ENCODE measurements at places on chromosomes 1 and 21. TPM values are rescaled to one million over a fixed set of nuclear protein-coding genes. Genes with fewer than 3 reads are reported as not detected.

- H3K27me3 ChIP-seq: no peaks in the 10 kb centered on the region
- no peaks in the 10 kb centered on the region for H3K36me3 ChIP-seq
These were observed 29.3 kb downstream of the NIBAN1 start for GRCh38 chr1:184945029-184945428.

- H3K4me1 ChIP-seq: no peaks in the 10 kb centered on the region
- H3K4me3 ChIP-seq: no peak overlapping the region
- no peak for DNase-seq
- H3K36me3 ChIP-seq: no peaks in the 10 kb centered on the region
- no peak overlapping the region for H3K27ac ChIP-seq
These were observed 19.8 kb upstream of the COX20 start for GRCh38 chr1:244815600-244816099.

DNA sequence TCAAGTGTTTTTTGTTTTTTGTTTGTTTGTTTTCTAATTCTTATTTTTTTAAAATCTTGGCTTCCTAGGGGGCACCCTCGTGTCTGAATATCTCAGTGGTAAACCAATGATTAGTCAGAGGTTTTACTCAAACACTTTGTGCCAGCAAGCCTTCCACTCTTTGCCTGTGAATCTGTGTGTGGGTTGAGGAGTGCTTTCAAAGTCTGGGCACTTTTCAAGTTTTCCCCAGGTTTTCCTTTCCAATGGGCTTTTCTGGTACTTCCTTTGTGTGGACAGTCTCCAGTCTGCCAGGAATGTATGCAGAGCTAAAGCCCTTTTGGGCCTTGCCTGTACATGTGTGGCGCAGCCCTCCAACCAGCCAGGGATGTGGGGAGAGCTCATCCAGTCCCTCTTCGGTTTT, 9.7 kb upstream of the PPIE start:
- H3K27ac ChIP-seq: no peak overlapping the region
- H3K36me3 ChIP-seq: no peaks in the 10 kb centered on the region
- H3K27me3 ChIP-seq: peaks cover 30% of the 10 kb centered on the region
- no peak overlapping the region for H3K4me3 ChIP-seq
- no peaks in the 10 kb centered on the region for H3K4me1 ChIP-seq
- no peak for DNase-seq

KIF26B gene
- total RNA-seq: 0.02 TPM

DNA sequence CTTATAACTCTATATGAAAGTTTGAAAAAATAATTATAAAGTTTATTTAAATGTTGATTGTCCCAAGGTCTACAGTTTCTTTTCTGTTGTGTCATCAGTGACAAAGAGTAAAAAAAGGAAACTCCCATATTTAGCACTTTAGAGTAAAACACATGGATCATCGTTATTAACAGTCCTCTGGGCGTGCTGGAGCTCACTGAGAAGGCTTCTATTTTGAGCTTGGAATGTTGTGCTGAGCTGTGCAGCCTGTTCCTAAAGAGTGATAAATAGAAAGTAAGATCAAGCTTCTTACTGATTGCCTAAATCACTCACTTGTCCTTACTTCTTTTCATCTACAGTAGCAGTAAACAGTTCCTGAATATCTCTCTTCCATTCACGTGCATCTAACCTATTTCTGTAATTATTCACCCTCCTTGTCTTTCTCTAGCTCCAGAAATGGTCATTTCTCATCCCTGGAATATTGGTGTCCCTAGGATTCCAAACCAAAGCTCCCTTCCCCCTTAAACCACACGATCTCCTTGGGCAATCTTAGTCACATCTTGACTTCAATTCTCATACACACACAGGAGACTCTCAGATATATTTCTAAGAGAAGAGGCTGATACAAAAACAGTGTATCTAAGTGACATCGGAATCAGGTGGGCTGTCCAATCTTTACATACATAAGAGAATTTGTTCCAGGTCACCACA, 11.9 kb downstream of the GBP5 start:
- no peak for DNase-seq

DNA sequence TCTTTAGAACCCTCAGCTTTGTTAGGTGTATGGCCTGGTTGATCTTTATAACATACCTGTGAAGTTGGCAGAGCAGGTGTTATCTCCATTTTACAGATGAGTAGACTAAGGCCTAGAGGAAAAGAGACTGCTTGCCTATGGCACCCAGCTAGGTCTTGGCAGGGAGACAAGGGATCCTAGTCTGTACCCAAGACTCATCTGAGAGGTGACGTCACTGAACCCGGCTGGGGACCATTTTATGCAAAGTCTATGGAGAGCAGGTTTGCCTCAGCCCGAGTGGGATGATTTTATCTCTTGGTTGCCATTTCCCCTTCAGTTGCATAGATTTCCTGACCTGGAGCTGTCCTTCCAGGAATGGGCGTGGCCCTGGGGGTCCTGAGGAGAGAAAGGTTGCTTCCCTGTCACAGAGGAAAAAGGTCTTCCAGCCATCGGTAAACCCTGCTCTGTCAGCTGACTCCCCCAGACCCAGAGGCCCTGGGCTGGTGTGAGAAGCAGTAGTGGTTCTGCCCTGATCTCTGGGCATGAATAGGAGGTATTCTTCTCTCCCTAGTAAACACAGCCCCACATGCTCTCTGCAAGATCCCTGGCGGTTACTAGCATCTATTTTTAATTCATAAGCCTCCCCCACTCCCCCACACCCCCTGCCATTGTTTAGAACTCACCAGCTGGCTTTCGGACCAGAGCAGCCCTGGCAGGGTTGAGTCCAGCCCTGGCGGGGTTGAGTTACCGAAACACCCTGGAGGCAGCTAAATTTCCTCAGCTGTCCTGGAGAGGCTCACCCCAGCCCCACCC, 19.6 kb downstream of the TMCC2 start:
- H3K4me3 ChIP-seq: no peak overlapping the region
- DNase-seq: no peak
- H3K27ac ChIP-seq: no peak overlapping the region
- peaks cover 23% of the 10 kb centered on the region for H3K4me1 ChIP-seq
- no peaks in the 10 kb centered on the region for H3K36me3 ChIP-seq
- no peaks in the 10 kb centered on the region for H3K27me3 ChIP-seq

DNA sequence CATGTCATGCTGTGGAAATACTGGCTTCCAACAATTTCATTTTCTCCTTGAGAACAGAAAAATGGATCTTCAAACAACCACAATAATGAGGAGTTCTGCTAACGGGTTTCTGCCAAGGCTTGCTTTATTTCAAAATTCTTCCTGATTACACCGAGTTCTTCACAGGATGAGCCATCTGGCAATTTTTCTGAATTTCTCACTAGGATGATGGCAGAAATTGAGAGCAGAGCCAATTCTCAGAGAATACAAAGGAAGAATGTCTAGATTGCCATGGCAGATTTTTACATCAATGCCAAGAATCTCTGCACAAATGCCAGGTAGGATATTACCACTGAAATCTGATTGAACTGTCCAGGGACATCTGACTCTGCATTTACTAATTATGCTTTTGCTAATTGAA, 619.0 kb upstream of the CHRM3 start:
- no peaks in the 10 kb centered on the region for H3K36me3 ChIP-seq
- H3K4me3 ChIP-seq: no peak overlapping the region
- DNase-seq: no peak
- no peak overlapping the region for H3K27ac ChIP-seq
- H3K4me1 ChIP-seq: no peaks in the 10 kb centered on the region

USH2A gene
- total RNA-seq: not detected

- no peak for DNase-seq
- no peak overlapping the region for H3K4me3 ChIP-seq
- peak overlapping the region; percentile 77 for H3K27ac ChIP-seq
- peaks cover 19% of the 10 kb centered on the region for H3K4me1 ChIP-seq
- peaks cover 75% of the 10 kb centered on the region for H3K36me3 ChIP-seq
- H3K27me3 ChIP-seq: no peaks in the 10 kb centered on the region
These were observed 18.4 kb downstream of the PDXK start for GRCh38 chr21:43737158-43737950.

GRCh38 chr1:150386592-150386991, 22.6 kb downstream of the RPRD2 start:
- H3K27ac ChIP-seq: no peak overlapping the region
- no peaks in the 10 kb centered on the region for H3K27me3 ChIP-seq
- no peaks in the 10 kb centered on the region for H3K36me3 ChIP-seq
- DNase-seq: no peak
- H3K4me1 ChIP-seq: peaks cover 9% of the 10 kb centered on the region

DNA sequence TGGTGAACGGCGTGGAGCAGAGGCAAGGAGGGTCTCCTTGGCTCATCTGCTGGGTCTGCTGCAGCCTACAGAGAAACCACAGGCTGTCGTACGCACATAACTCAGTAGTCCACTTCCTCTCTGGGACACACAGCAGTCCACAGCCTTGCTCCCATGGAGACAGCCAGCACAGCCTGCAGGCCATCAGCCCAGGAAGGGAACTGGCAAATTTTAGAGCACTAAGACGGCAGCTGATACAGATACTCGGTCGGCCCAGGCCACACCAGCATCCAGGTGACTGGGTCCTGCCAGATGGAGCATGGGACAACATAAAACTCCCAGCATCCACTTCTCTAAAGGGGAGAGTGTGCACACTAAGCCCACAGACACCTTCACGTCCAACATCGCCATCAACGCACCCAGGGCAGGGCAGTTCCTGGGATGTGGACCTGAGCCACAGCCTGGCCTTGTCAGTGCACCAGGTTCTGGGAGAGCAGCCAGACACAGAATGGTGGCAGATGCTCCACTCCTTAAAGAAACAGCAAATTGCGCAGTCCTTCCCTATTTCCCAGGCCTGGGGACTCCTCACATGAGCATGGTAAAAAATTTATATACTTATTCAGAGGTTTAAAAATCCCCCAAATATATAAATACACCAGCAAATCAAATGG, 247.1 kb upstream of the RAB4A start:
- H3K4me3 ChIP-seq: no peak overlapping the region
- no peaks in the 10 kb centered on the region for H3K36me3 ChIP-seq
- peaks cover 8% of the 10 kb centered on the region for H3K4me1 ChIP-seq
- DNase-seq: no peak
- peaks cover 15% of the 10 kb centered on the region for H3K27me3 ChIP-seq

BRINP3 gene
- 0.31 TPM for total RNA-seq

OR2L5 gene
- total RNA-seq: not detected

SRP9 gene
- total RNA-seq: 434 TPM

KRTAP10-9 gene
- total RNA-seq: not detected

DNA sequence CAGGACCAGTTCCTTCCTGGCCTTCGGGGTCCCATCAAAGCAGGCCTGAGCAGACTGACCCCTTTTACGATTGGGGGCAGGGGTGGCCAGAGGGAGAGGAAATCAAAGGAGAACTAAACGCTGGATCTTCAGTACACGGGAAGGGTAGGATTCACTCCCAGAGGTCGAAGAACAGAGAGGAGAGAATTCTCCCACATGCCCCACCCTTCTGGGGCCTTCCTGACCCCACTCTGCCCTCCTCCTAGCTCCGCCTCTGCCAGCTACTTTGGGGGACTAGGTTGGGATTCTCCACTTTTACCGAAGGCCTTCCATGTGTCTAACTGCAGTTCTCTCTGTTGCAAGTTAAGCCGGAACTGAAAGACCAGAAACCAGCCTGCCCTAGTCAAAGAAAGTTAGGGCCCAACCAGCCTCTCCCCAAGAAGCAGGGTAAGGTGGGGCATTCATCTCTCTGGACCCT, 654 bp upstream of the ARHGEF2 start:
- H3K36me3 ChIP-seq: peaks cover 17% of the 10 kb centered on the region
- peak overlapping the region; percentile 82 for H3K4me3 ChIP-seq
- DNase-seq: peak; percentile 54
- H3K27me3 ChIP-seq: no peaks in the 10 kb centered on the region

LMOD1 gene
- 0.54 TPM for total RNA-seq

EVI5 gene
- total RNA-seq: 18.7 TPM

KPRP gene
- total RNA-seq: not detected

- DNase-seq: no peak
- no peak overlapping the region for H3K27ac ChIP-seq
- H3K4me3 ChIP-seq: no peak overlapping the region
These were observed 14.4 kb downstream of the S100A16 start for GRCh38 chr1:153598309-153599172.

PHGDH gene
- total RNA-seq: 61.6 TPM

LRRC3 gene
- total RNA-seq: 0.04 TPM

DNA sequence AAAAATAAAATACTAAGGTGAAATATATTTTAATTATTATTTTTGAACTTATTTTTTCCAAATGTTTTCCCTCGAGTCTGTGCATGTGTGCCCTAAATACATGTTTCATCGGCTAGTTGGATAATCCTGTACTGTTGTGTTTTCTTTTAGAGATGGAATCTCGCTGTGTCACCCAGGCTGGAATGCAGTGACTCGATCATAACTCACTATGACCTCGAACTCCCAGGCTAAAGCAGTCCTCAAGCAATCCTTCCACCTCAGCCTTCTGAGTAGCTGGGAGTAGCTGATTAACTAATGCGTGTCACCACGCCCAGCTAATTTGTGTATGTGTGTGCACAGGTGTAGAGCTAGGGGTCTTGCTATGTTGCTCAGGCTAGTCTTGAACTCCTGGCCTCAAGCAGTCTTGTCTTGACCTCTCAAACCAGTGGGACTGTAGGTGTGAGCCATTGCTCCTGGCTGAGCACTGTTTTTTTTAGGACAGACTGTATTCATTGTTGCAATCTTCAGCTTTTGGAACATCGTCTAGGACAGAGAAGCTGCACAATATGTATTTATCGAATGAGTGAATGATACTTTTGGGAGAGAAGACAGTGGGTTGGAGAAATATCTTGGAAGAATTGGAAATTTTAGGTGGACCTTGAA, 4.8 kb upstream of the TMCO1 start:
- peak overlapping the region; percentile 9 for H3K27ac ChIP-seq
- H3K36me3 ChIP-seq: peaks cover 3% of the 10 kb centered on the region
- no peak for DNase-seq

GRCh38 chr1:7953850-7954609, 7.5 kb upstream of the PARK7 start:
- H3K27me3 ChIP-seq: peaks cover 2% of the 10 kb centered on the region
- H3K27ac ChIP-seq: peak overlapping the region; percentile 84
- H3K36me3 ChIP-seq: no peaks in the 10 kb centered on the region
- peak; percentile 94 for DNase-seq

CDCA8 gene
- total RNA-seq: 72.5 TPM

DNA sequence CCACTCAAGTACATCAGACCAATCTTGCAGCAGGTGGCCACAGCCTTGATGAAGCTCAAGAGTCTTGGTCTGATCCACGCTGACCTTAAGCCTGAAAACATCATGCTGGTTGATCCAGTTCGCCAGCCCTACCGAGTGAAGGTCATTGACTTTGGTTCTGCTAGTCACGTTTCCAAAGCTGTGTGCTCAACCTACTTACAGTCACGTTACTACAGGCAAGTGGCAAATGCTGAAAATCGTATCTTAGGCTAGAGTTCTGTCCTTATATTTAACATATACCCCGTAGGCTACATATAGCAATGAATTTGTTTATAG, 12.1 kb downstream of the HIPK1 start:
- peaks cover 9% of the 10 kb centered on the region for H3K4me1 ChIP-seq
- no peaks in the 10 kb centered on the region for H3K27me3 ChIP-seq
- no peak overlapping the region for H3K27ac ChIP-seq
- peaks cover 55% of the 10 kb centered on the region for H3K36me3 ChIP-seq
- DNase-seq: no peak
- no peak overlapping the region for H3K4me3 ChIP-seq

PYHIN1 gene
- total RNA-seq: not detected

Measured in K562 (cell line).